ENCODE measurements at places on chromosomes 1 and 21.

- DNase-seq: no peak
Observed at GRCh38 chr1:163799190-163799805, 477.5 kb downstream of the NUF2 start.

DNA sequence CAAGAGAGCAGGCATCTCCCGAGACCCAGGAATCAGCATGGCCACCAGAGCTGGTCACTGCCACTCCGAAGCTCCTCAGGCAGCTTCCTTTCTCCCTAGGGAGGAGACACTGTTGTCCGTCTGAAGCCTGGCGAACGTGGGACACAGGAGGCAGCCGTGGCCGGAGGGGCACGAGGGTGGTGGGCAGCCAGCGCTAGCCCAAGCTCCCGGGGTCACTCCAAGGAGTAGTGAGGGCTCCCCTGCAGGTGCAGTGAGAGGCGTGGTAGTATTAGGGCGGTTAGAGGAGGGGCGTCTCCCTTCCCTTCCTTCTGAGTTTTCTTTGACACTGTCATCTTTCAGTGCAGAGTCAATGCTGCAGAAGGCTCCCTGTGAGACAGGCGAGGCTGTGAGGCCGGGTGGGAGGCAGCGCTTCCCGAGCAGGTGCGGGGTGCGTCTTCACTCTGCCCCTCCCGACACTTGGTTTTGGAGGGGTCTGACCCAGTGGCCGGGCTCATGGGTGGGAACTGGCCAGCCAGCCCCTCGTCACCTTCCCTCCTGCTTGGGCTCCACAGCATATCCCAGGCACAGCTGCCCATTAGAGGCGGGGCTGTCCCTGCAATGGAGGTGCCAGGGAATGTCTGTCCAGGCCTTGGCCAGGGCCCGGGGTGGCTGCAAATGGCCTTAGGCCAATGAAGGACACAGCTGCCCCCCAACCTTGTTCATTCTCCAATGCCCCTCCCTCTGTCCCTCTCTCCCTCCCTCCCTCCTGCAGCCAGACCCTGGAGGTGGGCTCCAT is 171.6 kb upstream of the ARHGEF16 start:
- no peak for DNase-seq

DNA sequence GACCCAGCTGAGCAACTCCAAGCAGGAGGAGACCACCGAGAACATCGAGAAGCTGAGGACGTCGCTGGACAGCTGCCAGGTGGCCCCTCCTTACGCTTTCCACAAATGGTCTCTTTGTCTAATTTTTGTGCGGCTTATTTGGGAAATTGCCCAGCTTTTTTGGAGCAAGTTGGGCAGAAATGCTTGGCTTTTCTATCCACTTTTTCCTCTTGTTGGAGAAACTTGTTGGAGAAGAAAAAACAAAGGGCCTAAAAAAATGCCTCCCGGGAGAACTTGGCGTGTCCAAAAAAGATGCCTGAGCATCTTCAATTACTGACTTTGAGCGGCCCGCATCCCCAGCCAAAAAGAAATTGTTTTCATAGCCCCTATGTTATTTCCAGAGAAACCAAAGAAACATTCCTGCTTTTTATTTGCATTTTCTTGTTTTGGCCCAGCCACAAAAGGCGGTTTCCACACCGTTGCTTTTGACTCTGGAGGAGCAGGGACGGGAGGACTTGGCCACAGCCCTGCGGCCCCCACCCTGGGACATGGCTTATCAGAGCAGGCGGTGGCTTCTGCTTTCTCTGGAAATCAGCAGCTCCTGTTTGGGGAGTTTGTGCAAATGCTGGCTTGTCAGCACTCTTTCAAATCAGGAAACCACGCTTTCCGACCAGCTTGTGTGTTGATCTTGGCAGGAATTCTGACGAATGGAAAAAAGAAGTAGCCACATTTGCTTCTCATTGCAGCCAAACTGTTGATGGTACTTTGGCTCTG is 81.2 kb upstream of the EFHD2 start:
- no peak for DNase-seq

- no peak for DNase-seq
Observed at GRCh38 chr21:41613533-41613909, 105.6 kb upstream of the TMPRSS2 start.

DNA sequence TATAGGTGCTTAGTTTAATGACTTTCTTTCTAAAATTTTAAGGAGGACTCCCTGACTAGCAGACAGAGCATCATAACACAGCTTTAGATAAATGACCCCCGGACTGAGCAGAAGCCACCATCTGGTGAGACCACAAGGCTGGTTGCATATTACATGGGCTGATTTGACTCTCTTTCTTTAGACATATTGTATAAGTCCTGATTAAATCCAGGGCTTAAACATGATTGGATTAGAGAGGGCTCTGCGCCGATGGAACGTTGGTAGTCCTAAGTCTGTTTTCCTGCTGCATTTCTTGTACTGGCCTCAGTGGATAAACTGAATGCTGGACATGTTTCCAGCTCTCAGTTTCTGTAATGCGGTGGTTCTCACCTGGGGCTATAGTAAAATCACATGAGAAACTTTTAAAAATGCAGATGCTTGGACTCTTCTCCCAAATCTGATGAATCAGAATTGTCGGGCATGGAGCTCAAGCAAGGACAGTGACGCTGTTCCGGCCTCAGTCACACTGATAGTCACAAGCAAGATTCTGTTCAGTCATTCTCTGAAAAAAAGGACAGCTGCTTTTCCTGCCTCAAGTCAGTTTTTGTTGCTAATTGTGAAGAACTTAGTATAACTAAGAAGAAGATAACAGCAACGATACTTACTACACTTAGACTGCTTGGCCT is 16.6 kb downstream of the DDI2 start:
- no peak for DNase-seq

DNA sequence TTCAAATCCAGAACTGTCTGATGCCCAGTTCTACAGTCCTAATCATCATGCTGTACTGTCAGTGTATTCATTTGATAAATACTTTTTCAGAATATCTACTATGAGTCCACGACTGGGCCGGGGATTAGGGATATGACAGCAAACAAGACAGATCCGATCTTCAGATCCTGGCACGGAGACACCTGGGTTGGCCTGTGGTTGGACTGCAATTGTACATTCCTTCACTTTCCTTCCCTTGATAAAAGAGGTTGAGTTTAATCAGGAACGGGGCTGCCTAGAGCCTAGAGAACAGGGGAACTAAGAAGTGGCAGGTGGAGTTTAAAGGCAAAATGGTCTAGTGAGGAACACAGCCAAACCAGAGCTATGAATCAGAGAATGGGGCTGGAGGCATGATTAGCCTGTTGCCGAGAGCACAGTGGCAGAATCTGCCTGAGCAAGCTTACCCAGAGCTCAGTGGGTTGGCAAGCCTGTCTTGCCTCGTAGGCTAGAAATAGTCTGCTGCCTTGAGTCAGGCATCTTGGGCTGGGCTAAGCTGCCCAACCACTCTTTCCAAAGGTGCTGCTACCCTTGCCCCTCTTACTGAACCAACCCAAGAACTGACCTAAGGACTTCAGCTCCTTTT is 38.1 kb upstream of the PTCH2 start:
- DNase-seq: no peak

DNA sequence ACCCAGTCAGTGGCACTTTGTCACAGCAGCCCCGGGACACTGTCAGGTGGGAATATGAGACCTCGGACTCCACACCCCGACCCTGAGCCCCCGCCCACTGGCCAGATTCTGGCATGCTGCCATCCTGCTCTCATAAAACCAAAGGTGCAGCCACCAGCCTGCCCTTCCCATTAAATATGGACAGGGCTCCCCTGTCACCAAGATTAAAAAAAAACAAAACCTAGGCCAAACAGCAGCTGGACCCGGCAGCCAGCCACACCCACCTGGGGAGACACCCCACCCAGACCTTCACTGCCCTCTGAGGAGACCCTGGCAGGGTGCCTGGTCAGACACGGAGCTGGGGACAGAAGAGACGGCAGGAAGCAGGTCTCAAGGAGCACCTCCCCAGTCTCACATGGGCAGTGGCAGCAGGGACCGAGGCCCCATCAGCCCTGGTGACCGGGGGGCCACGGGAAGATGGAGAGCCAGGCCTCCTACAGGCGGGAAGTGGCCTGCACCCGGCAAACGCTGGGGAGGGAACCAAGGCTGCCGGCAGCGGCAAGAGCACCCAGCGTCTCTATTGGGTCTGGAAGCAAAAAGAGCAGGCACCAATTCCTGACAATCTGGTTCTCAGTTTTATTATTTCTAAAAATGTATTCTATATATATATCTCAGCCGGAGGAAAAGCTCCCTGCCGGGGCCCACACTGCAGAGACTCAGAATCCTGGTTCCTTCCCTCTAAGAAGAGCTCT is 61.9 kb downstream of the ACOT7 start:
- DNase-seq: no peak

GRCh38 chr1:166980383-166980782 is 5.0 kb upstream of the ILDR2 start:
- DNase-seq: no peak

GRCh38 chr1:184567009-184567408 is 180.2 kb downstream of the C1orf21 start:
- DNase-seq: no peak

GRCh38 chr1:184463680-184464079 is 76.9 kb downstream of the C1orf21 start:
- no peak for DNase-seq

DNA sequence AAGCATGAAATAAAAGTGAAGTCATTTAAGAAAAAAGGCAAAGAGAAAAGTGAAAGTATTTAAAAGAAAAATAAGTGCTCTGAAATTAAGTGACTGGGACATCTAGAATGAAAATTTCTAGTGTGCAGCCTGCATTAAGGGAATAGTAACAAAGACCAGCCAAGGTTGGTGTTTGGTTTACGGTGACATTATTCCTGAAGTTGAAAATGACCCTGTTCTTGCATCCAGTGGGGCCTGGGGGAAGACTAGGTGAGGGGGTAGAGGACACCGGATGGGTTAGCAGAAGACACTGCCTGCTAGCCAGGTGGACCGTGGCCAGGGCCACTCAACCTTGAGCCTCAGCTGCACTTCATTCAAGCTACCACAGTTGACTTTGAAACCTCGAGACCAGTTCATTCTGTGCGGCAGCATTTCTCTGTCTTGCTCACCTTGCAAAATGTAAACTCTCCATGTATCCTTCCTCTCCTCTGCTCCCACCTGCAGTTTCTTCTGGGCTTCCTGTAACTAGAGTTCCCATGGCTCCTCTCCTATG is 14.3 kb upstream of the KCNK1 start:
- DNase-seq: no peak

GRCh38 chr1:59692591-59692990 is 122.2 kb upstream of the HOOK1 start:
- no peak for DNase-seq

DNA sequence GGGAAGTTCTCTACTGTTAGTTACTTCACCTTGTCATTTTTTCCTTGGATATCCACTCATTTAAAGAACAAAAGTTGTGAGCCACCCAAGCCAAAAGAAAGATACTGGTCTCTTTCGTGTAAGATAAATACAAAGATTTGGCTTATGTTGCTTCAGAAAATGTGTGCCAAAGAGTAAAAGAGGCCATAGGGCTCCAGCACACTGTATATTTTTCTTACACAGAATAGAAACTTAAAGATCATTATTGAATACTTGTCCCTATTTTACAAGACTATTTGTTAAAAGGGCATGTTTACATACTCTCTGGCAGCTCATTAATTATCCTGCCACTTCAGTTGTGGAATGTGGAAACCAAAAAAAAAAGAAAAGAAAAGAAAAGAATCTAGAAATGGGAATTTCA is 284.2 kb upstream of the LRRC7 start:
- no peak for DNase-seq

DNA sequence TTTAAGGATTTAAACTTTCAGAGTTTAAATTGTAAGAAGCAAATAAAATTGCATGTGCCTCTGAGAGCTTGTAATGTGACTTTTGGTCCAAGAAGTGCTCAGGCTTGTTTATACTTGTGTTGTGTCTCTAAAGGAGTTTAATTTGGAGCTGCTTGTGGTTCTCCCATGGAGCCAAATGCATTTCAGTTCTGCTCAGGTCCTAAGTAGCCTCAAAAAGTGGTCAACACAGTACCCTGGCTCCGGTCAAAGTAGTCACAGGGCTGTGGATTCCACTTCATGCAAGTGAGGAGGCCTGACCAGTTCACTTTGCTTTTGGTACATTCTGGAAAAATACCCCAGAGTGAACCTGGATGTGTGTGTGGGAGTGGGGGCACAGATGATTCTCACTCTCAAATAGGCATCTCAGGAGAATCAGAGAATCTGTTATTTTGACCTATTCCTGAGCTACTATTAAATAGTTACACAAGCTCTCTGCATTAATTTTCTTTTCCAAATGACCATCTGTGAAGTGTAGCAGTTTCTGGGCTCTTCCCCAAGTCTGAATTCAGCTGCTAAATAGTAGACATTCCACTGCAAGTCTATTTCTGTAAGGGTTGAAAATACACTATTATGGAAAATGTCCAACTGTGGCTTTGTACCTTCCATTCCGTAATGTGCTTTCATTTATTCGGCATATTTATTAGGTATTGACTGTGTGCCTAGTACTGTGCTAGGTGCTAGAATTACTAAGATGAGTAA is 31.7 kb upstream of the AGO1 start:
- DNase-seq: no peak

GRCh38 chr21:31557421-31558188 is 101.9 kb upstream of the SOD1 start:
- peak; percentile 33 for DNase-seq

DNA sequence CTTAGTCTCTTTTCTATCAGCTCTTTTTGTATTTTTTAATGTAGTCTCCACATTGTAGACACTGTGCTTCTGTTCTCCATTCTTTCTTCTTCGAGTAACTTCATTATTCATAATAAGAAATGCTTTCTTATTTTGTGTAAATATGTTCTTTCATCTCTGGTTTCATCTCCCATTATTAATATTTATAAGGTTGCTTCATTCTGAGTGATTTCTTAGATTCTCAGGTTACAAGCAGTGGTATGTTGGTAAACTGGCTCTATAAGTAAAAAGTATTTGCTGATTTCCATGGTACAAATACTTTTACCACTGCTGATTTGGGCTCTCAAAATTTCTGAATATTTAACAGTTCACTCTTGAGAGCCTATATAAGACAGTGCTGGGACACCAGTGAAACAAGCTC is 81.3 kb downstream of the CDC14A start:
- no peak for DNase-seq

GRCh38 chr1:171934664-171935063 is 93.4 kb downstream of the DNM3 start:
- no peak for DNase-seq

DNA sequence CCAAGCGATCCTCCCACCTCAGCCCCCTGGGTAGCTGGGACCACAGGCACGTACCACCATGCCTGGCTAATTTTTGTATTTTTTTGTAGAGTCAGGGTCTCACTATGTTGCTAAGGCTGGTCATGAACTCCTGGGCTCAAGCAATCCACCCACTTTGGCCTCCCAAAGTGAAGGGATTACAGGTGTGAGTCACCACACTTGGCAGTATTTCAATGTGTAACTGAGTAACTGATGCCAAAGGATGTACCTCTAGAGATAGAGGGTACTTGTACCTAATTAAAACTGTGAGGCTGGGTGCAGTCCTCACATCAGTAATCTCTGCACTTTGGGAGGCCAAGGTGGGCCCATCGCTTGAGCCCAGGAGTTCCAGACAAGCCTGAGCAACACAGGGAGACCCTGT is 258.7 kb upstream of the DMRTA2 start:
- no peak for DNase-seq

- DNase-seq: no peak
Observed at GRCh38 chr1:151990058-151990855, 3.4 kb downstream of the S100A10 start.

All from activated CD4-positive, alpha-beta memory T cell treated with anti-CD3 and anti-CD28 coated beads for 36 hours (primary cell).